Mesenteric fat pad (tissue), 1 donor: ENCODE measurements at places on chromosomes 11 and 22. TPM values are rescaled to one million over a fixed set of nuclear protein-coding genes. Genes with fewer than 3 reads are reported as not detected.
A peak's percentile ranks its signal among the peaks of the same experiment; 100 is the strongest.

- no peak for DNase-seq
These were observed 2.9 kb downstream of the RPL3 start for GRCh38 chr22:39316440-39317083.

- no peak for DNase-seq
These were observed 254.3 kb upstream of the SESN3 start for GRCh38 chr11:95485115-95485900.

DNA sequence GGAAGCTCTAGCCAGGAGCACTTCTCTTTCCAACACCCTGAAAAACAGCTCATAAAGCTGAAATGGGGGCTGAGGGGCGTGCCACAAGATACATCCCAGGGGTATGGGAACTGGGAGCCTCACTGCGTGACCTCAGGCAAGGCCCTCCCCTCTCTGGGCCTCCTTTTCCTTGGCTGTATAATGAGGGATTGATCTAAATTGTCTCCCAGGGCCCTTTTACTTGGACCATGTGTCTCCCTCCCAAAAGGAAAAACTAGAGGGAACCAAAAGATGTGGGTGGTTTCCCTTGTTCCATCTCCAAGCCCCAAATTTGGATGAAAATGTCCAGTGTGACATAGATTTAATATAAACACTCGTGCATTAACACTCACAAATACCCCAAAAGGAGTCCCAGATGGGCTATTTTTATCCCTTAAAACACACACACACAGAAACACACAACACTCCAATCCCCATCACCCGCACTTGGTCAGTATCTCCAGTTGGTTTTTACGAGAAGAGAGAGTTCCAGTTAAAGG lies 25.9 kb upstream of the SMTN start:
- no peak for DNase-seq

DNA sequence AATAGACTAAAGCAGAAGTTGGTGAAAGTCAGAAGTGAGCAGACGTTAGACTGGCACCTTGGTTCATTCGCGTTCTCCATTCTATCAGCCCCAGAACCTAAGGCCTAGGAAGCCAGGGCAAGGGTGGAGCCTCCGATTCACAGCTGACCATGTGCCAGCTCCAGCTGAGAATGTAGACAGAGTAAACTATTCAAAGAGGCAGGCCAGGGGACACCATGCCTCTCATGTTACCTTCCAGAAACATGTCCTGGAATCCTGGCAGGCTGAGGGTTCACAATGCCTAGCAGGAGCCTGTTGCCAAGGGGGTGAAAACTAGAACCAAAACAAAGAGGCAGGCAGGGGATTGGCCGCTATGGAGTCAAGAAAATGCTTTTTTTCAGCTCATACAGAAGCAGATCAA lies 224.4 kb upstream of the POU2AF2 start:
- no peak for DNase-seq

DNA sequence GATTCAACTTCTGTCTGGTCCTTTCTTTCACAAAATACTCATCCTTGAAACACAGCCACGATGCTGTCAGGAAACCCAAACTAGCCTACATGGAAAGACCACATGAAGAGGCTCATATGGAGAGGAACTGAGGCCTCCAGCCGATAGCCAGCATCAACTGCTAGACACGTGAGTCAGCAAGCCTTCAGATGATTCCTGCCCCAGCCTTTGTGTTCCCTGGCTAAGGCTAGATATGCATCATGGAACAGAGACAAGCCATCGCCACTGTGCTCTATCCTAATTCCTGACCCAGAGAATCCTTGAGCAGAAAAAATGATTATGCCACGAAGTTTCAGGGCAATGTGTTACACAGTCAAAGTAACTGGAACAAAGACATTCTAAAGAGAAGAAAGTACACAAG lies 75.5 kb downstream of the ENTHD1 start:
- DNase-seq: no peak

DNA sequence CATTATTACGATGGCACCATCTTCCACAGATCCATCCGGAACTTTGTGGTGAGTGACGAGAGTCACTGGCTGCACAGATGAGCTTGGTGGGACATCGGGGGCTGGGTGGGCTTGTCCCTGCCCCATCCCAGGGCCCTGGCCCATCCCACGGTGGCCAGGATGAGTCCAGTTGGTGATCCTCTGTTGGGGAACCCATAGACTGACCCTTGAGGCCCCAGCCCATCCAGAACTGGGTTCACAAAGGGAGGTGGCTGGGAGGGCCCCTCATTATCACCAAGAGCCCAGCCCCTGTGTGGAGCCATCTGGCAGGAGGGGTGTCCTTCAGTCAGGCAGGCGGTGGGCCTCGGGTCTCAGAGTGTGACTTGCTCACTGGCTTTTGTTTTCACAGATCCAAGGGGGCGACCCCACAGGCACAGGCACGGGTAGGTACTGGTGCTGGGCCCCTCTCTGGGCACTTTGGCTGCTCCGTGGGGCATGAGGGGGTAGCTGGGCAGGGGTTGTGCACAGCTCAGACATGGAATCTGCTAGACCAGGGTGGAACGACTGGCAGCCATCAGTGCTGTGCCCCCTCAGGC lies 22.0 kb downstream of the PPIL2 start:
- DNase-seq: no peak

DNA sequence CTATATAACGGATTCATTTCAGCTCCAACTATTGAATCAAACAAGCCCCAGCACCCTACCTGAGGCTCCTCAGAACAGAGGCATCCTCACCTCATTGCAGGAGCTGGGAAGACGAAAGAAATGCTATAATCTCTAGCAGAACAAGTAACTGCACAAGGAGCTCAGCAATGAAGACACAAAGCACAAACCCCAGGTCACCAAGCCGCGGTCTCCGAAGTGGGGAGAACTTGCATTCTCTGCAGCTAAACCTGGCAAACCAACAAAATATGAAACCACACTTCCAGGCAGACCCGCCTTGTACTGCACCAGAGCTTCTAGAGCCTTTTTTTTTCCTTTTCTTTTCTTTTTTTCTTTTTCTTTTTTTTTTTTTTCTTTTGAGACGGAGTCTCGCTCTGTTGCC lies 21.8 kb upstream of the CD5 start:
- peak; percentile 45 for DNase-seq

- DNase-seq: no peak
These were observed 2.8 kb downstream of the SPON1 start for GRCh38 chr11:13965337-13965736.

DNA sequence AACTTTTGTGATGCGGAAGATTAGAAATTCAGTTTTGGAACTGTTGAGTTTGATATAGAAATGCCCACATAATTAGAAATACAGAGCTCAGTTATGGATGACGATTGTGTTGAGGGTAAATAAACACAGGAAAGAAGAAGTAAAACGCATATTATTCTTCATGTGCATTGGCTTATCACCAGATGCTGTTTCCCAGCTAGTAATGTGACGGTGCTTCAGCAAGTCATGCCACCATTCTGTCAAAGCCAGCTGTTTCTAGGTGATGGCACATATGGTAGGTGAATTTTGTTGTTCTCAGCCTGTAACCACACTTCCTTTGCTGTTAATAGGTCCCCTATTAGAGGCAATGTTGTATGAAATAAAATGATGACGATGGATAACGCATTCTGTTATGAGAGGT lies 68.9 kb downstream of the C11orf65 start:
- no peak for DNase-seq

DNA sequence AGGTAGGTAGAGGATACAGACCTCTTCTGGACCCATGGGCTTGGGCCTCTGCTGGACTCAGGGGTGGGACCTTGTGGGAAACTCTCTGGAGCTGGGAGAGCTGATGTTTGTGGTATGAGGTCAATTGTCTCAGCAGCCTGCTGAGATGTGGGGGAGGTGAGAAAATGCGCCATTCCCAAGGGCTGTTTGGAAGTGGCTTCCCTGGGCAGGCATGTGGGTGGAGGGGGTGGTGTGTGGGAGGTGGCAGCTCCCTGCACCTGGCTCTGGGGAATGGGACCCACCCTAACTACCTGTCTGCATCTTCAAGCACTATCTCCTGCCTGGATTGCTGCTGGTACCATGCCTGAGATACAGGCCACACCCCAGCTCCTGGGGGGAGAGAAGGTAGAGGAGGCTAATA lies 97.4 kb upstream of the THY1 start:
- DNase-seq: no peak

DNA sequence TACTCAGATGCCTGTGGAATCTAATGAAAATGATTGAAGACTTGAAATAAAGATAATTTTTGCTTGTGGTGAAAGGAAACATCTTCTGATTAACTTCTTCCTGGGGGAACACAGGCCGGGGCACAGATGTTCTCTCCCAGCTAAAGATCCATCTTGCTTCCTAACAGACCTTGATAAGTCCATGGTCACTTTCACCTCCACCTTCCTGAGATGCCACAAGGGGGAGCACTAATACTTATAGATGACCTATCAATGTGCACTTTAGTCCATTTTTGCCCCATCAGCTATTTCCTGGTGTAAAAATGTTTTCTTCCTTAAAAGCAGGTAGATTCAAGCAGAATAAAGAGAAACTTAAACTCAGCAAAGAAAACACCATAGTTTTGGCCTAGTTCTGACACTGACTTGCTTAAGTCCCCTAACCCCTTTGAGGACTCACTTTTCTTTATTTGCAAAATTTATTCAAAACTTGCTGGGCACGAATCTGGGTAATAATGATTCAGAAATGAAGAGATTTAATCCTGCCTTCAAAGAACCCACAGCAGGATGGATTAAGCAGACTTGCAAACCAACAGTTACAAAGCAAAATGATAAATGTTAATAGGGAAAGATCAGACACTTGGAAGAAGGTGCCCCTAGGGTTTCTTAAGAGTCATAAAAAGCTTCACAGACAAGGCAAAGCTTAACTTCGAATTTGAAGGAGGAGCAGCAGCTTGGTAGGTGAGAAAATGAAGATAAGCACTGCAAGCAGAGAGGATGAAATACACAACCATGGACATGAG lies 158.7 kb downstream of the RAB38 start:
- no peak for DNase-seq

- no peak for DNase-seq
These were observed 1054.3 kb upstream of the TENM4 start for GRCh38 chr11:80495116-80495515.

GRCh38 chr11:23540101-23540561 lies 679.9 kb upstream of the CCDC179 start:
- DNase-seq: no peak

DNA sequence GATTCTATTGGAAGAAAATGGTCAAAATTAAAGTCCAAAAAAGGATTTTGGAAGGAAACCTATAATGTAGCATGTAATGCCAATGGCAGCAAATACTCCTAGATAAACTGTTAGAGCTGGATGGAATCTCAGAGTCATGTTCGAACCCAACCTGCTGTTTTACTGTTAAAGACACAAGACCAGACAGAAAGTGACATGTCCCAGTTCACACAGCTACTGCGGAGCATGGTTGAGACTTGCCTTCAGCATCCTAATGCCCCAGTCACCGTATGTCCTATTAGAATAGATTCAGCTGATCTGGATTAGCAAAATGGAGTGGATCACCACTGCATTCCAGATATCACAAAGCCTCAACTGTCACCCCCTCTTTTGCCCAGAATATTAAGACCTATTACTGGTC lies 14.9 kb downstream of the PISD start:
- DNase-seq: no peak

DNA sequence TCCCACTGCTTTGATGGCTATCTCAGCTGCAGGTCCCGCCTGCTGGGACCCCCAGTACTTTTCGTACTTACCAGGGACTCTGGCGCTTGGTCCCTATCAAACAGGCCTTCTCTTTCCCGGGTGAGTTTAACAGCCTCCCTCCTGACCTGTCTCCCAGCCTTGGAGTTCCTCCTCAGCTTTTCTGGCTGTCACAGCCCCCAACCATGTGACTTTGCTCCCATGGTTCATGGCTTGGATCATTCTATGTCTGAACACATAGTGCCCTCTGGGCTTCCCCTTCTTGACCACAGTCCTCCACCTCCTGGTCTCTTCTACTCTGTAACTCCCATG lies 56.9 kb downstream of the PARVA start:
- DNase-seq: no peak

OR2AG1 gene
- total RNA-seq: not detected

CFAP300 gene
- total RNA-seq: 3.0 TPM

SPCS2 gene
- total RNA-seq: 138 TPM

NXPE1 gene
- total RNA-seq: not detected

LMO1 gene
- not detected for total RNA-seq

CCDC87 gene
- total RNA-seq: not detected
